ENCODE measurements at places on chromosomes 3 and 15.

DNA sequence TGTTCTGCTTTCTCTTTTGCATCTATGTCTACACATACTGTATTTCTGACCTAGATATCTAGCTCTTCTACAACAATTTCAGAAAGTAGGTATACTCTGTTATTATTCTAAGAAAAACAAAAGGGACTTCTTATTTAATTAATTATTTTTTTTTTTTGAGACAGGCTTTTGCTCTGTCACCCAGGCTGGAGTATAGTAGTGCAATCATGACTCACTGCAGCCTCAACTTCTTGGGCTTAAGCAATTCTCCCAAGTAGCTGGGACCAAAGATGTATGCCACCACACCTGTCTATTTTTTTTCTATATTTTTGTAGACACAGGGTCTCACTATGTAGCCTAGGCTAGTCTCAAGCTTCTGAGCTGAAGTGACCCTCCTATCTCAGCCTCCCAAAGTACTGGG lies 130.6 kb downstream of the MBNL1 start:
- no peak for DNase-seq

DNA sequence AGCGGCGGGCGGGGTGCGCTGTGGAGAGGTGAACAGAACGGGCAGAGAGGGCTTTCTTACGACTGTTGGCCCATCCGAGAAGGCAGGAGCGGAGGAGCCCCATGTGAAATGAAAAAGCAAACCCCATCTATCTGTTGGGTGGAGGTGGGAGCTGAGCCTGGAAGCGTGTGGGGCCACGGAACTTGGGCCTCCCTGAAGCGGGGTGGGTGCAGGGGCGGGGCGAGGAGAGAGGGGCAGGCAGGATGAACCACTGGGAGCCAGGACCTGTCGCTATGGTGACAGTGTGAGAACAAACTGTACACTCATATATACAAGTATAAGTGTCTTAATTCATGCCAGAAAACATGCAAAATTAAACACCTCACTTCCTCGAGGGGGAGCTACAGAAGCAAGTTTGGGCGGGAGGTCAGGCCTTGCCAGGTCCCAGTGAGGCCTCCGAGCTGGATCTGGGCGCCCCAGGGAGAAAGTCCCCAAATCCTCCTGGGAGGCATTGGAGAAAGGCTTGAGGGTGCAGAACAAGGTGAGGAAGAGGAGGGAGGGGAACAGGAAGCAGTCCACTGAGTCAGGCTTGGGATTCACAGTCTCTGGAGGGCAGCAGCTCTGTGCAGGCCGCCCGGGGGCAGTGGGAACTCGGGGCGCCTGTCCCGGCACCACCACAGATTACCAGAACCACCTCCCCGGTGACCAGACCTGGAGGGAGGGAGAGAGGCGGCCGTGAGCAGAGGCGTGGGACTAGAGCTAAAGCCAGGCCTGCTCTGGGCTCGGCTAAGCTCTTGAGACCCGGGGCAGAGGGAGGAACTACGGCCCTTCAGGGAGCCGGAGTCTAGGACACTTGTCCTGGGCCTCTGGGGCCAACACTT lies 34.8 kb downstream of the RBPMS2 start:
- DNase-seq, result no peak

DNA sequence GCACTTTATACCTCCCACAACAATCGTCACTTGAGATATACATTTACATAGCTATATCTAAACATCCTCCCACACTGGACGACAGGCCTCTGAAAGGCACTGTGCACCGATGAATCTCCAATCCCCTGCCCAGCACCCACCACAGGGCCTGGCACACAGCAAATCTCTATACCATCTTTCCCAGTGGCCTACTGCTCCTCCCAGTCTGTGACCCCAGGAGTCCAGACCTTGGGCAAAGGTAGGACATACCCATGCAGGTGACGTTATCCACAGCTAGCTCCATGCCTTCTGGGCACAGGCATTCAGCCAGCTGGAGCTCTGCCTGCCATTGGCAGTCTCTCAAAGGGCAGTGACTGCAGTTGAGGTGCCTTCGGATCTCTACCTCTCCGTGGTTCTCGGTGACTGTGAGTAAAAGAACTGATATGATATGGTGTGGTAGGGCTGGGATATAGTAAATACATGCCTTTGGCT lies 5.8 kb downstream of the LTK start:
- DNase-seq, result no peak

- no peak for DNase-seq
Observed at GRCh38 chr15:100726070-100726420, 123.7 kb downstream of the ASB7 start.

DNA sequence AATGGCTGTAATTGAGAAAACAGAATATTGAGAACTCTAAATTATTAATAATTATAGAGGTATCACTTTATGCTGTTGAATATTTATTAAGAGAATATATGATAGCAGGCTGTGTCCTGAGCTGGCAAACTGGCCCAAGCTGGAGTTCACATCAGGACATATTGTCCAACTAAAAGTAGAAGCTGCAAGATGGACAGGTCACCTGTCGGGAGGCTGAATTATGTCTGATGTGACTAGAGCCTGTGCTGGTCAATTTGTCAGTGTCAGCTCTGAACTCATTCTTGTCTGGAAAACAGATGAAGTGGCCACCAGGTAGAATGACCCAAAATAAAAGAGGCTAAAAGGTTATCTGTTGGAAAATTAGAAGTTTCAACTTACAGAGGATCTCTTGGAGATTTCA lies 392.2 kb downstream of the LRTM1 start:
- DNase-seq, result no peak

DNA sequence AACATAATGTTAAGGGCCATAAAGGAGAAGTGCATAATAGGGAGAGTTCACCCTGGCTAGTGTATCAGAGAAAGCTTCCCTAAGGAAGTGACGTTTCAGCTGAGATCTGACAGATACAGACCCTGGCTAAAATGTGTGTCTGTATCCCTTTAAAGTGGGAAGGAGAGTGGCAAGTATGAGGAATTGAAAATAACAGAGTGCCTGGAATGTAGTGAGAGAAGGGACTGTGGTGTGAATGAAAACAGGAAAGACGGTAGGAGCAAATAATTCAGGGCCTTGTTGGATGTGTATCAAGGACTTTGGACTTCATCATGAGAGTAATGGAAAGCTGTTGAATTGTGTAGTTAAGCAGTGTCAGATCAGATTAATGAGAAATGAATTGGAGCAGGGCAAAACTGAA lies 30.5 kb downstream of the NEO1 start:
- DNase-seq, result no peak

DNA sequence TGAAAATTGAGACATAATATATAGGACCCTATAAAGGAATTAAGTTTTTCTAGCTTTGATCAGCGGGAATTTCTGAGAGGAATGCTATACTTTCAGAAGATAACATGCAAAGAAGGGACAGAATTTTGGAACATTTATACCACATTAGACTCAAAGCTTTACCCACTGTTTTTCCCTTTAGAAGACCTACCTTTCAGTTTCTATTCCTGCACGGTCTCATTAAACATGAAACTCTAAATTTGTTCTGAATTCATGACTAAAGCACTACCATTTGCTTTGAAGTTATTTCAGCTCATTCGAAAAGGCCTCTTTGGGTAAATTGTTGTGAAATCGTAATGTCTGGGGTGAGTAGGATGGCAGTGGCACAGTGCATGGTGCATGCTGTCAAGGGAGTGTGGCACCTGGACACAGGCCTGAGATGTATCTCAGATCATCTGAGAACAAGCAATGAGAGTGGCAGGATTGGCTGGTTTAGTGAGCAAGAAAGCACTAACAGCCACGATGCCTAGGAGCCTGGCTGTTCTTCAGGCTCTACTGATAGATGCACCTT lies 42.5 kb downstream of the CHCHD4 start:
- no peak for DNase-seq
